COR-L47 (cell line): ENCODE measurements at places on chromosomes 2 and 18.

- peak; percentile 93 for DNase-seq
Measured at GRCh38 chr2:56474412-56475158, 290.8 kb downstream of the CCDC85A start.

DNA sequence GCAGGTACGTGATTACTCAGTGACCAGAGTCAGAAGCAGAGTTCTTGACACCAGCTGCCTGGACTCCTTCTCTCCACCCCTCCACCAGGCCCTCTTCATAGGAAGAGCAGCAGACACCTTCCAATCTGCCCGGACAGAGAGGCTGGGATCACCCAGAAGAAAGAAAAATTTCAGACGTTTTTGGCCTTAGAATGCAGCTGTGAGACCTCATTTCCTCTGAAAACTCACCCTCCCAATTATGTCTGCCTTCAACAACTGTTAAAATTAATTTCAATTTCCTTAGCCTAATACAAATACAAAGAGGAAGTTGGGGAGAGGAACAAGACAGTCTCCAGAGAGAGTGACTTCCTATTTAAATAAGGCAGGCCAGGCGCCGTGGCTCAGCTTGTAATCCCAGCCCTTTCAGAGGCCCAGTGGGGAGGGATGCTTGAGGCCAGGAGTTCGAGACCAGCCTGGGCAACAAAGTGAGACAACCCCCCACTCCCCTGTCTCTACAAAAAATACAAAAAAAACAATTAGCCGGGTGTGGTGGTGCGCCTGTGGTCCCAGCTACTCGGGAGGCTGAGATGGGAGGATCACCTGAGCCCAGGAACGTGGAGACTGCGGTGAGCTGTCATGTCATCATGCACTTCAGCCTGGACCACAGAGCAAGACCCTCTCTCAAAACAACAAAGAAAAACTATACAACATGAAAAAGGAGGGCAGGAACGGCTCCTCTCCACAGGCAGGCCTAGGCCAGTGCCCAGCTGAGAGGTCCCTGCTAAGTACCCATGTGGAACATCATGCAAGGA, 1.6 kb downstream of the SLC66A2 start:
- no peak for DNase-seq

DNA sequence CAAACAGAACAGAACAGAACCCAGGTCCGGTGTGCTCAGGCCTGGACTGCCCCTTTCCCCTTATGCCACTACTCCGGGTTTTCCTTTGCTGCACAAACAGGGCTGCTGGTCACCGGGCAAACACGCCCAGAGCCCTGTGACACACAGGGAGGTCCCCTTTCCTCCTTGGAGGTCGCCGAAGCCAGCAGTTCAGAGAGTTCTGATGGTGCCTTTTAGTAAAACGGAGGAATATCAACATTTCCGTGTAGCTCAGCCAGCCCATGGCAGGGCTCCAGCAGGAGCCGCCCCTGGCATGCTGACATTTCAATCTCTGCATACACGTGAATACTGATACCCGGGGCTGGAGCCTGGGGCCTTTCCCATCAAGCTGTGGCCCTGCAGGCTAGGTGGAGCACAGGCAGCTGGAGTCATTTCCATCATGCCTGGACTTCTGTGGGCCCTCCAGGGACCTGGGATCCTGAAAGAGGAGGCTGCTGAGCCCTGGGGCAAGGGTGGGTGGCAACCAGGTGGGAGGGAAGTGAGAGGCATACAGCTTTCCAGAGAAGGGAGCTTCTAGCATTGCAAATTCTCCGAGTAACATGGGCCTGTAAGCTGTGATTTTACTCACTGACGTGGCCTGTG, 91.4 kb upstream of the PXDN start:
- DNase-seq = no peak

DNA sequence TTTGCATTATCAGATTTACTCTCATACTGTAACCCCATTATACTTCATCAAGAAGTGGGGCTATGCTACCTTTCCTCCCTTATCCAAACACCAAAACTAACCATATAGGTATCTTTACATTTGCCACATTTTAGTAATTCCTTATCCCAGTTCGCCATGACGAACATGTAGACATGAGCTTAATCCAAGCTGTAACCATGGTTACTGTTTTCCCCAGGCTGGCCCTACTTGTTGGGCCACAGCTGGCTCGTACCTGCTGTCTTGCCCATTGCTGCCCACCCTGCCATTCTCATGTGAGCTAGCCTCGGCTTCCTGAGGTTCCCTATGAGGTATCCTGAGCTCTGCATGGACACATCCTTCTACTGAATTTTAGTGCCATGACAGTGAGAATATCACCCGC, 117.7 kb downstream of the PARD3B start:
- DNase-seq = no peak

- DNase-seq = no peak
Measured at GRCh38 chr2:193141998-193142397, 947.3 kb upstream of the TMEFF2 start.

- peak; percentile 89 for DNase-seq
Measured at GRCh38 chr2:176473177-176473576, 203.9 kb downstream of the MTX2 start.

DNA sequence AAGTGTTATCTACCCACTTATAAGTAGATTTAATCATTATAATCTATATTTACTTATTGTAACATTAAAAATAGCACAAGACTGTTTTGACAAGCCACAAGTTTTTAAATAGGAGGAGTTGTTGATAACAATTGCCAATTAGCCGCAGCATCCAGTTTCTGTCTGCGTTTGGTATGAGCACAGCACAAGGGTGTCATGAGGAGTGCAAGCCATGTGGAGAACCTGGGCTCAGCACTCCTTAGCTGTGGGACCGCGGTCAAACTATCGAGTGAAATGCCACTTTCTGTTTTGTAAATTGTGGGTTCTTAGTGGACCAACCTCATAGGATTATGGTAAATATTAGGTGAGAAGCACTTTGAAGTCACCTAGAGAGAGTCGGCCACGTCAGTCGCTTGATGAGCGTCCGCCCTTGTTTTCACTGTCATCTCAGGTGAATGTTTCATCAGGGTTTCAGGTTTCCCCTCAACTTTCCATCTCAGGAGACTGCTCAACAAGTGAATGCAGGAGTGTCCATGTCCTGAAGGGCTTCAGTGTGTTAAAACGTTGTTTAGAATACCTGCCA, 294.5 kb downstream of the ZNF407 start:
- peak; percentile 40 for DNase-seq

GRCh38 chr2:214987261-214987660, 151.2 kb downstream of the ABCA12 start:
- no peak for DNase-seq

DNA sequence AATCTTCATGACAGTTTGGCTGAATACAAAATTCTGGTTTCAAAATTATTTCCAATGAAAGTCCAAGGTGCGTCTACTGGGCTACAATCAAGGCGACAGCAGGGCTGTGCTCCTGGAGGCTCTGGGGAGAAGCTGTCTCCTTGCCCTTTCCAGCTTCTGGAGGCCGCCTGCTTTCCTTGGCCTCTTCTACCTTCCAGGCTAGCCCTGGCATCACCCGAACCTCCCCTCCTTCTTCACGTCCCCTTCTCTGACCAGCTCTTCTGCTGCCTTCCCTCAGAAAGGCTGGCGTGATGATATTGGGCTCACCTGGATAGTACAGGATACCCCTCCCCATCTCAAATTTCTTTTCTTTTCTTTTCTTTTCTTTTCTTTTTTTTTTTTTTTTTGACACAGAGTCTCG, 115.5 kb downstream of the KCNF1 start:
- no peak for DNase-seq

GRCh38 chr18:8870528-8870927, 165.2 kb downstream of the MTCL1 start:
- no peak for DNase-seq

DNA sequence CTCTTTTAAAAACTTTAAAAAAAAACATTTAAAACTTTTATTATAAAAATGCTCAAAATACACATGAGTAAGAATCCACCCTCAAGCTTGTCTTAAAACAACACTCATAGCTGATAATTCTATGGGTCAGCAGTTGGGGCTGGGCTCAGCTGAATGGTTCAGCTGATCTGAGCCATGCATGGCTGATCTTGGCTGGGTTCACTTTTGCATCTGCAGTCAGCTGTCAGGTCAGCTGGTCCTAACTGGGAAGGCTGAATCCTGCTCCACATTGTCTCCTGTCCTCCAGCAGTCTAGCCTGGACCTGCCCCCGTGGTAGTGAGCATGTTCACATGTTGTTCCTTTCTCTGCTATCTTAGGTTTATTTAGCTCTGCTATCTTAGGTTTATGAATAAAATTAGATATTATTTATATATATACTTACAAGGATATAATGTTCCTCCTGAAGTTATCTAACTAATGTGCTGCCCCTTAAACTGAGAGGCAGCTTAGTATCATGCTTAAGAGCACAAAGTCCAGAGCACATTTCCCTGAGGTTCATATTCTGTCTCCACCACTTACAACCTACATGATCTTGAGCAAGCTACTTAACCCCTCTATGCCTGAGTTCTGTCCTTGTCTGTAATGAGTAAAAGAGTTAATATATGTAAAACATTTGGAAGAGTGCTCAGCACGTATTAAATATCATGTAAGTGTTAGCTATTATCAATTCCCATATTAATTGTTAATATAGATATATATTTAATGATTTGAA, 309.4 kb downstream of the PTPRM start:
- DNase-seq = no peak

GRCh38 chr2:200668478-200668877, 82.7 kb downstream of the AOX1 start:
- no peak for DNase-seq

DNA sequence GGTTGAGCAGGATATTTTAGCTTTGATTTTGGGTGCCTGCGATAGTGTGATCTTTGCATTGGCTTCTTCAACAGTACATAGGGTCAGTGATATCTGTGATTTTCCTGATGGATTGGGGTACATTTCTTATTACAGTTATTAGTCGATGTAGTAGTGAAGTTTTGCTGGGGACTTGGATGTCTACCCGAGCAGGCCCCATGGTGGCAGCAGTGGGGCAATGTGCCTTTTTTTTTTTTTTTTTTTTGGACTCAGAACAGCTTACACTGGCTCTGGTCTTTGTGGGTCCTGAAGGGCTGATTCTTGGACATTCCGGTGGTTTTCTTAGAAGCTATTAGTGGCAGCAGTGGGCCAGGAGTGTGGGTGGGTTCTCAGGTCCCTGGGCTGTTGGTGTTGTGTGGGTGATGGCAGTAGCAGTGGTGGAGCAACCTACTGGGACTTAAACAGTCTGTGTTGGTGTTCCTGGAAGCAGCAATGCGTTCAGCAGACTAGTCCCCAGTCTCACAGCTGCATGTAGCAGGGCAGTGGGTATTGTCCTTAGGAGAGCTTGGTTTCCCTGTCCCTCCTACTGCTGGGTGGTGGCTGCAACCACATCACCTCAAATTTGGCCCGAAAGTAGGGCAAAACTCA, 53.7 kb upstream of the SLC4A10 start:
- DNase-seq = no peak

DNA sequence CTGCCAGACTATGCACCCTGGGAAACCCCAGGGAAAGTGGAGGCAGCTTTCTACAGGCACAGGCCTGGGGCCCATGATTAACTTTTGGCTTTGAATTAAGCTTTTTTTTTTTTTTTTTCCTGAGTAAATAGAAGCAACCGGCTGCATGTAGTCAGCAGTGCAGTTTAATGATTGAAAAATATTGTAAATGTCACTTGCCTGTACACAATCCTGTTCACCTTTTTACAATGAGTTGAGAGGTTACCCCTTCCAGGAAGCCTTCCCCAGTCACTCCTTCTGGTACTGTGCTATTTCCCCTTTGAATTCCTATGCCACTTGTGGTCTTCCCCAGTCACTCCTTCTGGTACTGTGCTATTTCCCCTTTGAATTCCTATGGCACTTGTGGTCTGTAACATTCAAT, 475.6 kb downstream of the TDRD15 start:
- DNase-seq = no peak

DNA sequence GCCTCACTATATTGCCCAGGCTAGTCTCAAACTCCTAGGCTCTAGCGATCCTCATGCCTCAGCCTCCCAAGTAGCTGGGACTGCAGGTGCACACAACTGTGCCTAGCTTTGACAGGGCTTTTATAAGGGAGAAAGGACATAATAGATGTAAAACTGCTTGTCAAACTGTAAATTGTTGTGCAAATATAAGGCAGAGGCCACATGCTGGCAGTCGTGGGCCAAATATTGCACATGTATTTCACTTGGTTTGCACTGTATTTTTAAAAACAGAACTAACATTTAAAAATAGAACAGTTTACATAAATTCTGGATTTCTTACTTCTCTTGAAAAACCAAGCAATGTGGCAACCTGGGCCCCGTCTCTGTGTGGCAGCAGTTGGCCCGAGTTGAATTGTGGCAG, 31.2 kb upstream of the MYO3B start:
- DNase-seq = no peak

GRCh38 chr18:44437603-44438002, 243.1 kb upstream of the SETBP1 start:
- no peak for DNase-seq

- DNase-seq = no peak
Measured at GRCh38 chr2:2254206-2254605, 76.9 kb downstream of the MYT1L start.

DNA sequence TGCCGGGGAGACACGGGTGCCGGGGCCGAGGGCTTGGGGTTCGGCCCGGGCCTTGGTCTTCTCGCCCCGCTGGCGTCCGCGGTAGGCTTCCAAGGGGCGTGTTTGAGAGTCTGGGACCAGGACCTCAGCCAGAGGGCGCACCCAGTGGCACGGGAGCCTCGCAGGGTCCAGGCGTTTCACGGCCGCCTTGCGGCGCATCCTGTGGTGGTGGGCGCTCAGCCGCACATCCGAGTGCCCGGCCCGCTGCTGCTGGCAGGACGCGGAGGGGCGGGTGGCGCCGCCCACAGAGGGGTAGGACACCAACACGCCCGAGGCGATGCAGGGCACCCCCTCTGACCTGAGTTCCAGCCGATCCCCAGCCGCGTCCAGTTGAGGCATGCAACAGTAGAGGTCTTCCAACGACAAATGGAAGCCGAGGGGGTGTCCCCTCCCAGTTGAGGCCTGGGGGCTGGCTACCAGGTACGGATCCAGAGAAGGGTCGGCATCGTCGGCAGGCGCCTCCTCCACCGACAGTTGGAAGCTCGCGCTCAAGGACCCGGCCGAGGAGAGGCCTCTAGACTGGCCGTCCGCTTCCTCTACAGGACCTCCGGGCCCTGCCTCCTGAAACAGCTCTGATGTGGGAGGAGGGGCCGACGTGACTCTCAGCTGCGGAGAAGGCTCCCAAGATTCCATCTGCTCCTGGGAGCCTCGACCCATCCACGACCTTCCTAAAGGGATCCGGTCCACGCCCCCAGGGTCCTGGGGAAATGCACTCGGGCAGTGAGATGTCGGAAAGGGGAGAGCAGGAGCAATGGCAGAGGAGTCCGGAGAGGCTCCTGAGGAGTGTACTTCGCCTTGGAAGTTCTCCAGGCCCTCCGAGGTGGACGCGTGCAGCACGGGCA, 6.3 kb downstream of the C2orf81 start:
- DNase-seq = no peak

- no peak for DNase-seq
Measured at GRCh38 chr2:96188821-96189526, 19.7 kb downstream of the STARD7 start.

DNA sequence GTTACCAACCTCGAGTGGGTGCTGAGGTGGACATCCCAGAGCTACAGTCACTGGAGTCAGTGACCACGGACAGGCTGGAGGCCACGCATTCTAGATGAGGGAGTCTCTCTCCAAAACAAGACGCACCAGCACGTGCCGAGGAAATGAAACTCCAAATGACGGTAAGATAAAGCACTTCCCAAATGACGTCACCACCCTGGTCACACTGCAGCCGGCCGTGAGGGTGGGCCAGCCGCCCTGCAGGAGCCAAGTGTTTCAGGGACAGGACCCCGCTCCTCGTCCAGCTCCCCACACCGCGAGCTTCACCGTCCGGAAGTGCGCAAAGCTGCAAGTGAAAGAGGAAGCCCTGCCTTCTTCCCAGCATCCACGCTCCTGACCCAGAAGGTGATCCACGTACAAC, 99.4 kb downstream of the ZNF516 start:
- DNase-seq = no peak
